ENCODE measurements at places on chromosomes 4 and X. TPM values are rescaled to one million over a fixed set of nuclear protein-coding genes. Genes with fewer than 3 reads are reported as not detected.

SPANXN3 gene
- not detected for total RNA-seq

GPR119 gene
- total RNA-seq, result not detected

UBQLN2 gene
- 53.7 TPM for total RNA-seq

UGT2A1 gene
- not detected for total RNA-seq

DKK2 gene
- not detected for total RNA-seq

ARMCX5 gene
- total RNA-seq, result 11.7 TPM

CXCL10 gene
- not detected for total RNA-seq

ANKRD50 gene
- total RNA-seq, result 0.30 TPM

CDKL2 gene
- total RNA-seq, result 0.43 TPM

CLDN34 gene
- total RNA-seq, result not detected

NAAA gene
- total RNA-seq, result 75.1 TPM

NDNF gene
- not detected for total RNA-seq

GIMD1 gene
- total RNA-seq, result not detected

Measured in T-cell (primary cell).